Naive thymus-derived CD4-positive, alpha-beta T cell (primary cell): ENCODE measurements at places on chromosomes 13 and 19.

DNA sequence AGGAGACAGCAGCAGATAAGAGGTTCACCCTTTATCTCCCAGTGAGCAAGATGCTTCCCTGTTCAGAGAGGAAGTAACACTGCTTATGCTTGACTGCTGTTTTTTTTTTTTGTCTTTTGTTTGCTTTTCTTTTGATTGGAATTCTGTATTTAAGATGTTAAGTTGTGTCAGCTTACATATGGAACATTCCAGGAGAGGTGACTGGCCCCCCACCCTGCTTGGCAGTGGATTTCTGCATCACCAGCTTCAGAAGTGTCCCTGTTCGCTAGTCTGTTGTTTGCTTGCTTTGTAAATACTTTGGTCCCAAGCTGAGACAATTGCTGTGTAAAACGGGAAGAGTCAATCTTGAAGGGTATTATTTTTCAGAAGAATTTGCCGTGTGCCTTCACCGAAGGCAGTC lies 43.0 kb downstream of the IFT88 start:
- DNase-seq, result no peak

- no peak for DNase-seq
Observed at GRCh38 chr13:96783057-96783456, 211.2 kb downstream of the OXGR1 start.

- DNase-seq, result no peak
Observed at GRCh38 chr13:99922631-99923404, 48.7 kb downstream of the ZIC5 start.

DNA sequence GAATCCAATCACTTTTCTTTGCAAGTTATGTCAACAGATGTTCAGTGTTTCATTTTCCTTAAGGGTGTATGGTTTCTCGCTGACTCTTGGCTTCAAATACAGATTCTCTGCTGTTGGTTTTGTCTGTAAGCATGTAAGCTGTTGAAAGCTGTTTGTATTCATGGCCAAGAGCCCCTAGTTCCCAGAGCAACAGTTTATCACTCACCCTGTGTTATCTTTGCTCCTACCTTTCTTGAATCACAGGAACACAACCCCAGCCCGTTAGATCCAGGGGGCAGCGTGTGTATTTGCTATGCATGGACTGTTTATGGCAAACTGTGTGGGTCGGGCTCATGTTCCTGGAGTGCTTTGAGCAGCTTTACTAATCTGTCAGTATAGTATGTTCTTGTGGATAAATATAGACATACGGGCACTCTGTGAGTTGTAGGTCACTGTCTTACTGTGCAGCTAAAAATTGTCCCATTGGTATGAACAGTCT lies 28.9 kb downstream of the FRY start:
- no peak for DNase-seq

- no peak for DNase-seq
Observed at GRCh38 chr13:76759877-76760276, 126.3 kb downstream of the KCTD12 start.

DNA sequence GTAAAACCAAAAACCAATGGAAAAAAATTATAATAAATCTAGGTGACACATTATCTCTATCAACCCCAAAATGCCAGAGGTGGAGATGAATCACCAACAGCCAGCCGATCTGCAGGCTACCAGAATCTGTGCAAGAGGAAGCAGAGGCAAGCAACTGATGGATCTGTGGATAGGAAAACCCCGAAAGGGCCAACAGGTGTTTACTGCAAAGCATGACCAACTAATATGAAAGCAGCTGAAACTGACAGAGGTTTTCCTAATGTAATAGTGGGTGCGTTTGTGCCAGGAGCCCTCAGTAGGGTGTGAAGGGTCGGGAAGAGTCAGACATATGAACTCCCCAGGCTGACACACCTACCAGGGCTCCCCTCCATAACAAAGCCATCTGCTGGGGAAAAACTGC lies 554.6 kb downstream of the RFC3 start:
- no peak for DNase-seq

DNA sequence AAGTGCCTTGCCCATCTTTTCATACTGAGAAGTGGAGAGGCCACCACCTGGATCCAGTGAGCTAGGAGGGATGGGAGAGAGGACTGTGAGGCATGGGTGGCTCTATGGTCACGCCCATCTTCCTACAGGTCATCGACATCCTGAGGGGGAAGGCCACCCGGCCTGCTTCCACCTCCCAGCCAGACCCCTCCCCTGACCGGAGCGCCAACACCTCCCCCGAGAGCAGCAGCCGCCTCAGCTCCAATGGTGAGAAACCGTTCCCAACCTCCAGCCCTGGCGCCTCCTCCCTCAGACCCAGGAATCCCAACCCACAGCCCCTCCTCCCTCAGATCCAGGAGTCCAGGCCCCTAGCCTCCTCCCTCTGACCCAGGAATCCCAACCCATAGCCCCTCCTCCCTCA lies 10.1 kb downstream of the BCL3 start:
- DNase-seq, result no peak

DNA sequence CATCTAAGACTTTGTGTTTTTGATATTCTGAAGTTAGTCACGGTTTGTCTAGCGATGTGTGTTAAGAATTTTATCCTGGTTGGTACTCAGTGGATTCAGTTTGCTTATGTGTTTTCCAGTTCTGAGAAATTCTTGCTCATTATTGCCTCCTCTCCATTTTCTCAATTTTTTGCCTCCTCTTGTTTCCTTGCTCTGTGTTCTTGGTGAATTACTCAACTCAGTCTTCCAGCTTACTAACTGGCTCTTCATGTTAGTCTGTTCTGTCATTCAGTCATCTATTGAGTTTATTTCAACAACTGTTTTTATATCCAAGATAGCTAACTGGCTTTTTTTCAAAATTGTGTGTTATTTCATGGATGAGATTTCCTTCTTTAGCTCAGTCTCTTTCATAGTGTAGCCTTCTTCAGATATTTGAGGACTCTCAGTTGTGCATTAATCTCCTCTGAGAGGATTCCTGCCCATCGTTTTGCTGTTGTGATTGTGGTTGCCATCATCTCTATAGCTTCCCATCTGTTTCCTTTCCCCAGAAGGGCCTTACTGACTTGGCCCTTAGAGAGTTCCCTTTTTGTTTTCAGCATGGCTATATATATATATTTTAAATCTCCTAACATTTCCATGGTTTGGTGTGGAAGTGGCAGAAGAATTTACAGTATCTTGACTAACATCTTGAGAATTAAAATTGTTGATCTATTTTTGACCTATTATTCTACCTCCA lies 6.2 kb downstream of the SETDB2 start:
- no peak for DNase-seq

GRCh38 chr19:58054901-58055874 lies 3.9 kb upstream of the ZNF135 start:
- DNase-seq, result no peak

GRCh38 chr13:42633495-42633894 lies 59.5 kb downstream of the TNFSF11 start:
- no peak for DNase-seq
